Liver (tissue), 10 donors: ENCODE measurements at places on chromosomes 11 and 22. TPM values are rescaled to one million over a fixed set of nuclear protein-coding genes. Genes with fewer than 3 reads are reported as not detected.

Gene THRSP
- total RNA-seq: not detected

- DNase-seq: no peak
- peak overlapping the region; percentile 89 for H3K27ac ChIP-seq
- H3K4me3 ChIP-seq: peak overlapping the region; percentile 74
- no peaks in the 10 kb centered on the region for H3K36me3 ChIP-seq
Observed at GRCh38 chr11:72812967-72813739, 1.1 kb upstream of the ATG16L2 start.

DNA sequence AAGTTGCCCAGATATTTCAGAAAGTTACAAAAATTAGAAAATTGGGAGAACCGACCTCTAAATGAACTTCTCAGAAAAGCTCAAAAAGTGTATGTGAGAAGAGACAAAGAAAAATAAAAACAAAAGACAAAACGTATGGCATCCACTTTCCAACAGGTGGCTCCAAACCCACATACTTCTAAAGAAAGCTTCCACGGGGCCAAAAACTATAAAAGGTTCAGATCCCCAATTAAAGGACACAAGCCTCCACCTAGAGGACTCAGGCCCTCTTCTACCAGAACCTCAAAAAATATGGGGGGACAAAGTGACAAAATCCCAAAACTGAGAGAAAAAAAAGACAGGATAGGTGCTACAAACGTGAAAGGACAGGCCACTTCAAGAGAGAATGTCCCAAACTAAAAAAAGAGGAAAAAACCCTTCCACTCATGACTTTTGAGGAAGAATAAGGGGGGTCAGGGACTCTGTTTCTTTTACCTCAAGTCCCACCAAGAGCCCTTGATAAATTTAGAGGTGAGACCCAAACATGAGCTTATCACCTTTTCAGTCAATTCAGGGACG, 8.8 kb downstream of the SCGB2A1 start:
- no peak for DNase-seq
- no peaks in the 10 kb centered on the region for H3K27me3 ChIP-seq
- no peaks in the 10 kb centered on the region for H3K36me3 ChIP-seq
- no peaks in the 10 kb centered on the region for H3K4me1 ChIP-seq
- H3K27ac ChIP-seq: no peak overlapping the region
- H3K4me3 ChIP-seq: no peak overlapping the region

- H3K4me3 ChIP-seq: no peak overlapping the region
- H3K27me3 ChIP-seq: no peaks in the 10 kb centered on the region
- H3K27ac ChIP-seq: peak overlapping the region; percentile 95
- H3K4me1 ChIP-seq: peaks cover 15% of the 10 kb centered on the region
- DNase-seq: no peak
- H3K36me3 ChIP-seq: no peaks in the 10 kb centered on the region
Observed at GRCh38 chr11:35303596-35304385, 115.6 kb downstream of the SLC1A2 start.

Gene LINC01488
- total RNA-seq: 0.05 TPM

DNA sequence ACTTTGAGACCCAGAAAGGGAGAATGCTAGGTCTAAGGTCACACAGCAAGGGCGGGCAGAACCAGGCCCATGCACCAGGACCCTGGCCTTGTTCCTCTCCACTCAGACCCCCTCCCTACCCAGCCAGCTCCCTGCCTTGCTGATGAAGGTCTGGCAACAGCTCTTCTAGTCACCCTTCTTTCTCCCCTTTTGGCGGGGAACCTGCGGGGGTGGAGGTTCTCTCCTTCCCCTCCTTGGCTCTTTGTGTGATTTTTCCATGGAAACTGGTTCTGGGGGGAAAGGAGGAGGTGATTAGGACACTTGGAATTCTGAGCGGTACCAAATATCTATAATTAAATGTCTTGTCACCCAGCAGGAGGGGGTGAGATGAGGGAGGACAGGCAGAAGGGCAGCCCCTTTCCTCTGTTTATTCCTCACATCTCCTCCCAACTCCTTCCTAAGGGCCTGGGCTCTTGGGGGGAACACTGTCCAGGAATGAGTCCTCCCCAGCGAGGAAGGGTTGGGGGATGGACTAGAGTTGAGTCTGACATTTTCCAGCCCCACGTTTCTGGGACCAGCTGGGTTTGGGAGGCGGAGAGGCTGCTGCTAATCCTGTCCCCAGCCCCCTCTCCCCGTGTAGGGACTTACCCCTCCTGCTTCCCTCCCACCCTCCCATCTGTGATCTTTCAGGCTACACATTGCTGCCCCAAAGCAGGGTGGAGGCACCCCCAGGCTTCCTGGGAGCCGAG, 7.4 kb downstream of the ARHGEF17 start:
- H3K36me3 ChIP-seq: no peaks in the 10 kb centered on the region
- no peak overlapping the region for H3K4me3 ChIP-seq
- no peak overlapping the region for H3K27ac ChIP-seq
- no peaks in the 10 kb centered on the region for H3K4me1 ChIP-seq

Gene ZC3H12C
- 9.6 TPM for total RNA-seq

DNA sequence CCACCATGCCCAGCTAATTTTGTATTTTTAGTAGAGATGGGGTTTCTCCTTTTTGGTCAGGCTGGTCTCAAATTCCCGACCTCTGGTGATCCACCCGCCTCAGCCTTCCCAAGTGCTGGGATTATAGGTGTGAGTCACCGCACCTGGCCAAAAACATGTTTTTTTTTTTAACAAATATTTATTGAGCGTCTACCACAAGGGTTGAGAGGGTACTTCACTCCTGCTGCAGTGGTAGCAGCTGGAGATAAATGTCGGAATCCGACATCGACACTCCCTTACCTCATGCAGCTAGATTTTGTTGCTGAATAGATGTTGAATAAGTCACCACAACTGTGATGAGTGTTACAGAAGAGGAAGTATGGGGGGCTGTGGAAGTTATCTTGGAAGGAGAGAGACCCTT, 971 bp downstream of the DNAJB13 start:
- no peaks in the 10 kb centered on the region for H3K36me3 ChIP-seq
- no peaks in the 10 kb centered on the region for H3K4me1 ChIP-seq
- H3K27me3 ChIP-seq: no peaks in the 10 kb centered on the region
- no peak overlapping the region for H3K27ac ChIP-seq

DNA sequence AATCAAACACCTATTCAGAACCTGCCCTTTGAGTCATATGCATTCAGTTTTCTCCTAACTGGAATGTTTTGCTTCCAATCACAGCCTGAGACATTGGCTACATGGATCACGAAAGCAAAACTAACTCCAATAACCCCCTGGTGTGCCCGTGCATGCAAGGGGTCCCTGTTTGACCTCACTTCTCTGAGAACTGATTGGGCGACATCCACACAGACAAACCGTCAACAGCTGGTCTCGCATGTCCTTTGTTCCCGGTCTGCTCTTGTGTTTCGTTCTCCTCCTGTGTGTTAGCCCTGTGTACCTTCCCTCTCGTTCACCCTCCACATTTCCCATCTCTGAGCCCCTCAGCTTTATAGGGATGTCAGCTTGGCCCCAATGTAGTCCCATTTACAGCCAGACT, 67.2 kb upstream of the TTC12 start:
- peaks cover 2% of the 10 kb centered on the region for H3K27me3 ChIP-seq
- no peaks in the 10 kb centered on the region for H3K4me1 ChIP-seq
- H3K36me3 ChIP-seq: no peaks in the 10 kb centered on the region
- no peak overlapping the region for H3K27ac ChIP-seq

Gene GAB4
- not detected for total RNA-seq

DNA sequence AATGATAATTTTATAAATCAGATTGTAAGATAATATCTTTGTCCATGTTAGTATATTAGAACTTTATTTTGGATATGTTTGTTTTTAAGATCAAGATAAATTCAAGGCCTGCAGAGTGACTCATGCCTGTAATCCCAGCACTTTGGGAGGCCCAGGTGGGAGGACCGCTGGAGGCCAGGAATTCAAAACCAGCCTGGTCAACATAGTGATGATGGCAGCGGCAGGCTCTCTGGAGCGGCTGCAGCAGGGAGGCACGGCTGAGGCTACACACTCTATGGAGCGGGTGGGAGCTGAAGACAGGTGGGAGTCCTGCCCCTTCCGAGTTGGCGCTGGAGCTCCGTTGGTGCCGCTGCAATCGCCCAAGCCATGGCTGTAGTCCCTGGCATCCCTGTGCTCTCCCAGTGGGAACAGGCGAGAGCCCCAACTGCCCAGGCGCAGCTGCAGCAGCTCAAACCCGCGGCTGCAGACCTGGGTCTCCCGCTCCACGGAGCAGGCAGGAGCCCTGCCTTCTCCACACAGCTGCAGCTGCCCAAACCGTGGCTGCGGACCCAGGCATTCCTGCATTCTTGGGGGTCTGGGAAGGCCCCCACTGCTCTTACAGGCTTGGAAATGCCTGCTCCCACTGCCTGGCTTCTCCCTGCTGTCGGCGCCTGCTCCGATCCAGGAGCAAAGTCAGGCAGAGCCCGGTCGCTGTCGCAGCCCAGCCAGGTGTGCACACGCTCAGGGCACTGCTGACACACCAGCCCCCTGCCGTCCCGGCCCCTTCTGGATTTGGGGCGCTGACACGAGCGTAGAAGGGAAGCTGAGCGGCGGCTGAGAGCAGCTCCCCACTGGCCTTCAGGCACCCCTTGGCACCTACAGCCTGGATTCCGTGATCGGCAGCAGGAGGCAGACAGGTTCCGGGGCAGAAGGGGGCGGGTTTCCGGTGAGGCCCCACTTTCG, 16.7 kb downstream of the C11orf54 start:
- H3K4me3 ChIP-seq: no peak overlapping the region
- no peak overlapping the region for H3K27ac ChIP-seq
- no peaks in the 10 kb centered on the region for H3K4me1 ChIP-seq
- H3K27me3 ChIP-seq: no peaks in the 10 kb centered on the region
- DNase-seq: no peak
- peaks cover 65% of the 10 kb centered on the region for H3K36me3 ChIP-seq

GRCh38 chr11:108786281-108786990, 121.6 kb downstream of the DDX10 start:
- H3K27me3 ChIP-seq: no peaks in the 10 kb centered on the region
- no peak for DNase-seq
- H3K4me1 ChIP-seq: no peaks in the 10 kb centered on the region
- H3K36me3 ChIP-seq: no peaks in the 10 kb centered on the region
- H3K27ac ChIP-seq: no peak overlapping the region
